ENCODE measurements at places on chromosomes 2 and 18. TPM values are rescaled to one million over a fixed set of nuclear protein-coding genes. Genes with fewer than 3 reads are reported as not detected.

Gene RSAD2
- total RNA-seq: 25.7 TPM

Gene EVX2
- not detected for total RNA-seq

Gene GALNT14
- total RNA-seq: 0.81 TPM

Gene STK36
- total RNA-seq: 35.2 TPM

Gene CENPA
- total RNA-seq: 0.78 TPM

DNA sequence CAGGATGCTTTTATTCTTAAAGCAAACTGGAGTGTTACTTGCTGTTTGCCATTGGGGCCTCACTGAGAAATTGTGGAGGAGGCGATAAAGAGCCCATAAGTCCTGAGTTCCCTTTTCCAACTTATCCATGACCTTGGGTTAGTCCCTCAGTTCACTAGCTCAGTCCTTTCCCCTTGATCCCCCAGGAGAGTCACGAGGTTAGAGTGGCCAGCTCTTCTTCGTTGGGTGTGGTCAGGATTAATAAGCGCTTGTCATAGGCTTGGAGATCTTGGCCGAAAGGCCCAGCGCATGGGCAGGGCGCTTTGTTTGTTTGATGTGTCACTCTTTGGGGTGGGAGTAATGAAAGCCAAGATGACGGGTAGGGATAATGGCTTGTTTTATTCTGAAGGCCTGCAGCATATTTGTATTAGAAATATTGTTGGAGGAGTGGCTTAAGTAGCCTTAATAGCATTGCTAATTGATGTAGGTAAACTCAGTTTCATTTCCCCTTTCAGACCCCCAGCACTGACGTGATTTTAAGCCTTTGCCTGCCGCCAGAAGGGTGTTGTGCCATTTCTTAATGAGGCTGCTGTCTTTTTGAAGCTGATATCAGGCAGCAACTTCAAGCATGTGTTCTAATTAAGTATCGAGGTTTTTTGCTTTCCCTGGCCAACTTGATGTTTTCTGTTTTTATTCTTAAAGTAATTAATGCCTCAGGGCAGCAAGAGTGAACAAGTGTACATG, 15.7 kb downstream of the GRHL1 start:
- H3K27me3 ChIP-seq: no peaks in the 10 kb centered on the region
- DNase-seq: no peak
- H3K4me3 ChIP-seq: no peak overlapping the region

DNA sequence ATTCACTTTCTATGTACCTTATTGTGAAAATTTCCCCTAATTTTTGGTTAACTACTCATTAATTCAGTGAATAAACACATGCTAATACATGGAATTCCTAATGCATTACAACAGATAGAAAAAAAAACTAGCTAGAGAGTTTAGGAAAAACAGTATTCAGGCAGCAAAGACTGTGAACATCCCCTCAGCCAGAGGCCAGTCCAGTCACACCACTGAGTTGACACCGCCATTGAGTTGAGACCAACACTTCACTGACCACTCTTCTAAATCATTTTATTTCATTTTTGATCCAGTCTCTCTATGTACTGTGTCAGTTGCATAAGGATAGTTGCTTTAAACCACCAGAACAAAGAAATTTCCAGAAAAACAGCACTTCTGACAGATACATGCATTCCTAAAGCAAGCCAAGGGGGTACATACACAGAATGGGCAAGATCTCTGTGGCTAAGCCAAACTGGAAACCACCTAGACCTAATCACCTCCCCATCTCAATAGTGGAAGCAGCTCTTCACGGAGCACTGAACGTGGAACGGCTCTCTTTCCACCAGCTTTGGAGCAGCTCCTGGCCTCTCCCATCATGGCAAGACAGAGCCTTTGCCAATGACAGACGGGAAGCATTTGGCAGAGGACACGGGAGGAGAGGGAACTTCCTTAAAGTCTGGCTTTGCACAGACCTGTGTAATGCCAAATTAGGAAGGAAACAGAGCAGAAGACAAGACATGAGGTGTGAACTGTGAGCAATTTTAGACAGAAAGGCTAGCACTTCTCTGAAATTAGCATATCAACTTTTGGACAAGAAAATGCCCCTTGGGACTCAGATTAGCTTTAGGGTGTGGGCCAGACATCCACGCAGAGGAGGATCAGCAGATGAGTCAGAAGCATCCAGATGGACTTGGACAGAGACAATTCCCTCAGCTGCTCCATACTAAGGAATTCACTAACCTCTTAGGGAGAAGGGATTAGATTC, 36.4 kb downstream of the CACNB4 start:
- peaks cover 7% of the 10 kb centered on the region for H3K4me1 ChIP-seq
- DNase-seq: no peak
- H3K4me3 ChIP-seq: no peak overlapping the region
- no peaks in the 10 kb centered on the region for H3K36me3 ChIP-seq
- peak overlapping the region; percentile 12 for H3K27ac ChIP-seq
- no peaks in the 10 kb centered on the region for H3K27me3 ChIP-seq

GRCh38 chr2:10762651-10763460, 41.4 kb downstream of the ATP6V1C2 start:
- no peak overlapping the region for H3K27ac ChIP-seq
- no peaks in the 10 kb centered on the region for H3K27me3 ChIP-seq
- H3K36me3 ChIP-seq: no peaks in the 10 kb centered on the region
- no peak for DNase-seq

GRCh38 chr2:84958135-84959059, 12.6 kb upstream of the KCMF1 start:
- no peak overlapping the region for H3K27ac ChIP-seq
- no peaks in the 10 kb centered on the region for H3K27me3 ChIP-seq
- peaks cover 8% of the 10 kb centered on the region for H3K4me1 ChIP-seq
- H3K4me3 ChIP-seq: no peak overlapping the region
- DNase-seq: peak; percentile 67
- no peaks in the 10 kb centered on the region for H3K36me3 ChIP-seq

GRCh38 chr2:188475945-188476344, 184.3 kb downstream of the GULP1 start:
- no peak overlapping the region for H3K4me3 ChIP-seq
- no peaks in the 10 kb centered on the region for H3K27me3 ChIP-seq
- no peak for DNase-seq
- no peaks in the 10 kb centered on the region for H3K4me1 ChIP-seq
- H3K36me3 ChIP-seq: no peaks in the 10 kb centered on the region

- DNase-seq: no peak
- no peaks in the 10 kb centered on the region for H3K27me3 ChIP-seq
- H3K27ac ChIP-seq: no peak overlapping the region
- no peak overlapping the region for H3K4me3 ChIP-seq
Measured at GRCh38 chr18:29250259-29250658, 1073.3 kb upstream of the CDH2 start.

DNA sequence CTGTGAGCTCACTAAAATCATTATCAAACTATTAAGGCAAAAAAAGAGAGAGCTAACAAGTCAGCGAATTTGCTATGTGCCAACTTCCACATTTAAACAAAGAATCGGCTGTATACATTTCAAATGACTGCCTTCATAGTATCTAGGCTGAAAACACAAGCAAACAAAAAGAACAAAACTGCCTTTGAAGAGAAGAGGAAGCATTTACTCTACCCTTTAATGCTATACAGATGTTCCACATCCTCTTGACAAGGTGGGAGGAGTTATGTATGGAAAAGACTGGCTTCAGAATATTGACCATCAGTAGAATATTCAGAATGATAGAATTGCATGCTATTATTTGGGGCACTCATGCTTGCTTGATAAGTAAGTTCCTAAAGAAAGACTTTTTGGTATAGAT, 741.7 kb downstream of the PLCL1 start:
- no peaks in the 10 kb centered on the region for H3K27me3 ChIP-seq
- no peak overlapping the region for H3K4me3 ChIP-seq
- no peak for DNase-seq
- no peak overlapping the region for H3K27ac ChIP-seq

DNA sequence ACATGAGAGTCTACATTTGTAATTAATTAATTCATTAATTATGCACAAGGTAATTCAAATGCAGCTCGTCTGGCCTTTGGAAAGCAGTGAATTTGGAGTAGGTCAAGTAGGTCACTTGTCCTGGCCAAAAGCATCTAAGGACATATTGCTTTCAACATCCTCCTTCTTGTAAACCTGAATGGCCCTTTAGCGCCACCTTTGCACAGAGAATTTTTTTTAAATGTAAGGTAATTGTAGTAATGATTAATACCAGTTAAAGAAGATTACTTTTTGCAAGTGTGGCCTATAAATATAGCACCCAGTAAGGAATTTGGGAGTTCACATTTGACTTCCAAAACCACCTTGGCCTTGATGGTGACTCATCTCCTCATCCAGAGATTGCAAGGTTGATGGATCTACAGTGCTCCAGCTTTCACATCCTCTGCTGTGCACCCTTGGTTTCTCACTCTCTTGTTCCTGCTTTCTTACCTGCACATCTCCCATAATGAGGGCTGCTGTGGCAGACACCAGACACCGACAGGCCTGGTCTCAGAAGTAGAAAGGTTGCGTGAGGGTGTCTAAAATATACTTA, 481.7 kb downstream of the TGIF1 start:
- H3K27ac ChIP-seq: no peak overlapping the region
- H3K36me3 ChIP-seq: no peaks in the 10 kb centered on the region
- no peaks in the 10 kb centered on the region for H3K27me3 ChIP-seq

- H3K36me3 ChIP-seq: no peaks in the 10 kb centered on the region
- no peak overlapping the region for H3K4me3 ChIP-seq
- H3K4me1 ChIP-seq: no peaks in the 10 kb centered on the region
- H3K27ac ChIP-seq: no peak overlapping the region
- no peaks in the 10 kb centered on the region for H3K27me3 ChIP-seq
Measured at GRCh38 chr2:189222468-189223105, 43.0 kb upstream of the COL5A2 start.

DNA sequence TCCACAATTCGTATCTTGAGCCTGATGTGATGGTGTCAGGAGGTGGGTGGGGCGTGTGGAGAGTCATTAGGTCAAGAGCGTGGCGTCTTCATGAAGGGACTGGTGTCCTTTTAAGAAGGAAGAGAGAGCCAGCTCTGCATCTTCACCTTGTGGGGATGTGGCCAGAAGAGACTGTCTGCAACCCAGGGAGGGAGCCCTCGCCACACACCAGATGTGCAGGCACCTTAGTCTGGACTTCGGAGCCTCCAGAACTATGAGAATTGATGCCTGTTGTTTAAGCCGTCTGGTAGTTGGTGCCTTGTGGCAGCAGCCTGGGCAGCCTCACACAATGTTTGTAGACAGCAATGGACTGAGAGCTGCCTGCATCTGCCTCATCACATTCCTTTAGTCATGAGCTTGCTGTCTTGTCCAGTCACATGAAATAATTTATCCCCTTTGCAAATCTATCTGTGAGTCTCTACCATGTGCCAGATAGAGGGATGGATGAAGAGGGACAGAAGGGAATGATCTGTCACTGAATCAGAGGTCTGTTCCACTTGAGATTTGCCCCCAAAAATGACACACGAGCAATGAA, 61.0 kb downstream of the MYT1L start:
- H3K36me3 ChIP-seq: no peaks in the 10 kb centered on the region
- no peak overlapping the region for H3K27ac ChIP-seq
- no peaks in the 10 kb centered on the region for H3K4me1 ChIP-seq
- H3K27me3 ChIP-seq: no peaks in the 10 kb centered on the region
- H3K4me3 ChIP-seq: no peak overlapping the region

GRCh38 chr2:6982934-6983589, 65.8 kb downstream of the RNF144A start:
- DNase-seq: no peak
- peaks cover 24% of the 10 kb centered on the region for H3K4me1 ChIP-seq
- no peak overlapping the region for H3K27ac ChIP-seq
- no peak overlapping the region for H3K4me3 ChIP-seq
- H3K36me3 ChIP-seq: no peaks in the 10 kb centered on the region

DNA sequence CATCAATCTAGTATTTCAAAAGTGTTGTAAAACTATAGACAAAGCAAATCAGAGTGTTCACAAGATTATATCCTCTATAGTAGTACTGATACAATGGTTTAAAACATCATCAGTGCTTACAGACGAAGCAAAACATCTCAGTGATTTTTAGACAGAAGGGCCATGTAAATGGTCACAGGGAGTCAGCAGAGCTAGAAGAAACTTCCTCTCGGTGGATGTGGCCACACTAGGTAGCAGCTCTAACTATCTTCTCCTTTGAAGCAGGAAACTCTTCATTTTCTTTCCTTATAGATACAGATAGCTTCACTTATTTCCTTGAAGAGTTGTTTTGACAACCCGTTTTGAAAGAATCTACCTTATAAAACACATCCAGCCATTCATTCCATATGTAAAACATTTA, 80.4 kb upstream of the CD226 start:
- no peaks in the 10 kb centered on the region for H3K27me3 ChIP-seq
- H3K36me3 ChIP-seq: peaks cover 3% of the 10 kb centered on the region
- no peak for DNase-seq
- no peaks in the 10 kb centered on the region for H3K4me1 ChIP-seq
- H3K4me3 ChIP-seq: no peak overlapping the region
- H3K27ac ChIP-seq: no peak overlapping the region

GRCh38 chr2:134124047-134124753, 129.7 kb upstream of the MGAT5 start:
- no peak overlapping the region for H3K4me3 ChIP-seq
- no peaks in the 10 kb centered on the region for H3K36me3 ChIP-seq
- H3K27ac ChIP-seq: no peak overlapping the region
- no peaks in the 10 kb centered on the region for H3K27me3 ChIP-seq
- no peak for DNase-seq
- H3K4me1 ChIP-seq: peaks cover 47% of the 10 kb centered on the region

GRCh38 chr2:124647245-124647644, 622.2 kb downstream of the CNTNAP5 start:
- H3K4me1 ChIP-seq: no peaks in the 10 kb centered on the region
- H3K4me3 ChIP-seq: no peak overlapping the region
- no peaks in the 10 kb centered on the region for H3K27me3 ChIP-seq
- DNase-seq: no peak
- no peak overlapping the region for H3K27ac ChIP-seq
- H3K36me3 ChIP-seq: no peaks in the 10 kb centered on the region
